OCI-LY7 (cell line): ENCODE measurements at places on chromosomes 12 and 14. TPM values are rescaled to one million over a fixed set of nuclear protein-coding genes. Genes with fewer than 3 reads are reported as not detected.

GRCh38 chr14:63726499-63726898 lies 1.4 kb downstream of the SGPP1 start:
- DNase-seq: no peak

DNA sequence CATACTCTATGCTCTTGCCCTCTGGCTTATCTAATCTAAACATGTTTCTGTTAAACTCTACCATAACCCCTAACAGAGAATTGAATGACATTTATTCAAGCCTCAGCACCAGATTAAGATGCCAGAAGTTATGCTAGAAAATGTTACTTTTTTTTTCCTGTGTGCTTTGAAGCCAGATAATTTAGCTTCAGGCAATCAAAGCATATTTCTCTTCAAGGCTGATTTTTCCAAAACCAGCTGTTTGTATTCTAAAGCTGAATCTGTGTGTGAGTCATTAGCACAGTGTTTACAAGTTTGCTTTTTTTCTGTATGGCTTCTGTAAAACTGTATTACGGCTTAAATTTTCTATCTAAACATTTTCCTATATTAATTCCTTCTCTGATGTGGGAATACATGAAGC lies 326.1 kb downstream of the FSCB start:
- DNase-seq: no peak

- no peak for DNase-seq
These were observed 14.7 kb upstream of the SLC25A3 start for GRCh38 chr12:98578821-98579220.

GRCh38 chr12:26283617-26284016 lies 88.2 kb downstream of the SSPN start:
- DNase-seq: no peak

GRCh38 chr12:102349079-102349478 lies 131.3 kb downstream of the IGF1 start:
- no peak for DNase-seq

- DNase-seq: no peak
These were observed 381.8 kb downstream of the BTG1 start for GRCh38 chr12:91763654-91764370.

GRCh38 chr12:3973269-3973884 lies 100.2 kb upstream of the PARP11 start:
- DNase-seq: no peak

- DNase-seq: peak; percentile 8
These were observed 3.1 kb upstream of the IGF1 start for GRCh38 chr12:102483466-102483865.

DNA sequence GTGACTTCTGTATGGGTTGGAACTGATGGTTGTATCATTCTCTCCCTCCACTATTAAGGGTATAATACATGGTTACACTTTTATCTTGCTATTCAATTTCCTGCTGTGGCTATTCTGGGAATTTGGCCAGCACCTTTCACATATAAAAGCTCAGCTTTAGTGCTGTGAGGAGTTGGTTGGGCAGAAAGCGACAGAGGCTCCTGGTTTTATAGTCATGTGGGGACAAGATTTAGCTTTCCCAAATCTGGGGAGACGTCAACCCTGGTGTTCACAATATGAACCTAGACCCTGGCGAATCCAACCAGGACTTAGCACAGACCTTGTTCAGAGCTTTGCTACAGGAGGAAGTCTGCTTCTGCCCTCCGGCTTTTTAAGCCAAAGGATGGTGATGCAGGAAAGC lies 36.5 kb downstream of the FOS start:
- no peak for DNase-seq

The RND1 gene
- total RNA-seq: 12.7 and 13.9 TPM in 2 replicates

The SPIC gene
- total RNA-seq: not detected in 2 replicates

The LBHD2 gene
- not detected in 2 replicates for total RNA-seq
